ENCODE measurements at places on chromosomes 4 and X.

DNA sequence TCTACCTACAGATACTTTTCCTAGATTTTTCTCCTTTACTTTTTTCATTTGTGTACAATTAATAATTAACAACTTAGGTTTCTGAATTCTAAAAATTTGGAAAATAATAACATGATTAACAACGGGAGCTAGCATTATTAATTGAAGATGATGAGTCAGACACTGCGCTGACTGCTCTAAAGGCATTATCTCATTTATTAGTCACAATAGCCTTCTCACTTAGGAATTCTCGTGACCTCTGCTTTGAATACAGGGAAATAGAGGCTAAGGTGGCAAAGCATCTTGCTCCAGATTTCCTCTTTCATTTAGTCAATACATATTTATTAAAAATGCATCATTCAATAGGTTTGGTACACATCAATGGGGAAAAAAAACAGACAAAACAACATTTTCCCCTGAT is 441.3 kb downstream of the PCDH18 start:
- no peak for DNase-seq

- DNase-seq: no peak
These were observed 95.0 kb downstream of the BANK1 start for GRCh38 chr4:101885574-101885973.

DNA sequence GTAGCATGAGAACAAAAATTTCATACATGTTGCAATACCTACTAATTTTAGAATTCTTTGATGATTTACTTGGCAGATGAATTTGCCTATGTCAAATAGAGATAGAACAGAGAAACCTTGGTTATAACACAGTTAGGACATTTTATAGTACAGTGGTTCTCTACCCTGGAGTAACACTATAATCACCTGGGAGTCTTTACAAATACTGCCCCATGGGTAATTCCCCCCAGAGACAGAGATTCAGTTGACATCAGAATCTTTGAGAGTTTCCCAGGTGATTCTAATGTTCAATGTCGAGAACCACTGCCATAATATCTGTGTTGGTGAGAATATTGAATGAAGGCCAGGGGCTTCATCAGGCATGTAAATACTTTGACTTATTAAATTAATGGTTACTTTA is 401.3 kb upstream of the NDST4 start:
- no peak for DNase-seq

DNA sequence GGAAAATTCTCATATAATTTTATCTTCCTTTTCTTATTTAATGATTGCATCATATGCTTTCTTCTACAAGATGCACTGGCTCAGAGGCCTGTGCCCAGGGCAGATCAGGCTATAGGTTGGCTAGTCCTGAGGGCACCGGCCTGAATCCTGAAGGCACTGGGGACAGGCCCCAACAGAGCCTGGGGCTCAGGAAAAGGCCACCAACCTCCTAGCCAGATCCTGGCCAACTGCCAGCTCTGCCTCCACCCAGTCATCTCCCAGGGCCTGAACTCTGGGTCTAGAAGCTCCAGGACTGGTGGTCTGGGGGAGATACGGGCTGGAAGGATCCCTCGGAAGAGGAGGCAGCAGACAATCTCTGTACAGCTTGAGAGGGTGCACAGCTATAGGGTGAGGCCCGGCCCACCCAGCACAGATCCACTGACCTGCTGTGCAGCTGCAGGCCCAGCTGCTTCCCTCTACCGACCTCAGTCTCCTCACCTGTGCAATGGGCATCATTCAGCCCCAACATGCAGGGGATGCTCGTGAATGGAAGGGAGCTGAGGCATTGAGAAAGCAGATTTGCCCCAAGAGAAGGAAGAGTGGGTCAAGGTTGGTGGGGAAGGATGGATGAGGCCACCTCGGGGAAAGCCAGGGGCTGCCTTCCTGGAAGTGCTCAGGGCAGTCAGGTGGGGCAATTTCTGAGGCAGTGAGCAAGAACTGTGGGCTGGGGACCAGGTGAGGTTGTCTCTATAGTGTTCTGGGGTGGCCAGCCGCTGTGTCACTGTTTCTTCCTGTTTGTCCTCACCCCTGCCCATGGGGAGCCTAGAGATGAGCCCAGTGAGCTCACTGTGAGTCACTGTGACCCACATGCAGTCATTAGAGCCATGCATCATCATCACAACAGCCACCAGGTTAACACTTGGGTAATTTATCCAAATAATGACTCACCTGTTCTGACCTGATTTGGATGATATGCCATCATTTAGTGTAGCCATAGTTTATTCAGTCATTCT is 22.4 kb upstream of the XAGE2 start:
- DNase-seq: no peak

GRCh38 chr4:47235721-47236120 is 204.4 kb downstream of the GABRB1 start:
- DNase-seq: no peak

GRCh38 chrX:54357414-54358377 is at the start of gene WNK3:
Gene WNK3, minus strand, starts transcription at chrX:54358046.
- DNase-seq: no peak

- DNase-seq: no peak
These were observed 138.7 kb upstream of the FAM47C start for GRCh38 chrX:36869457-36869856.

GRCh38 chrX:131565909-131566308 is 22.0 kb downstream of the OR13H1 start:
- no peak for DNase-seq

DNA sequence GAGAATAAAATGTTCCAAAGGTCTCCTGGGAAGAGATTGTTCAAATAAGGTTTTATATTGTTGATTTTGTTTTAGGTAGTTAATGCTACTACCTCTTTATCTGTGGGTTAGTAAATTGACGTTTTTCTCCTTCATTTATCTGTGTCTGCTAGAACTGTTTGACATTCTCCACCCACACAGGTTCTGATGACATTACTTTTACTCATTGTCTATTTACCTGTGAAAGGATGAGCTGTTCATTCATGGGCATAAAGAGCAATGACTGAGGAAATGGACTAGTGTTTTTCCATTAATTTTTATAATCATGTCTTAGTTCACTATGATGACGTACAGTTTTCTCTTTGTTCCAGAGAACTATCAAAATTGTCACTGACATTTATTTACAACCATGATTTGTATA is 75.6 kb downstream of the CPE start:
- no peak for DNase-seq

DNA sequence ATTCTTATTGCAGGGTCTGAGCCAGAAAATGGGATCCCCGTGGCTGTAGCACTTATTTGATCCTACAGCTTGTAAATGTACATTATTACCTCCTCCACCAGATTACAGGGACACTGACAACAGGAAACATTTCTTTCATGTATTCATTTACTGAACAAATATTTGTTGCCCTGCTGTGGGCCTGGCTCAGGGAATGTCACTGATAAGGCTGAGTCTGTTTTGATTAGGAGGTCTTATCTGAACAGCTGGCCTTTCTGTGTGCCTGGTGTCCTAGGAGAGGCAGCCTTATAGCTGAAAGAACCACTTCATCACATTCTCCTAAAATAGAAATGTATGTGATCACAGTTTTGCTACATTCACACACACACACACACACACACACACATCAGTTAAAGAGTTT is 45.5 kb upstream of the PROM1 start:
- no peak for DNase-seq

DNA sequence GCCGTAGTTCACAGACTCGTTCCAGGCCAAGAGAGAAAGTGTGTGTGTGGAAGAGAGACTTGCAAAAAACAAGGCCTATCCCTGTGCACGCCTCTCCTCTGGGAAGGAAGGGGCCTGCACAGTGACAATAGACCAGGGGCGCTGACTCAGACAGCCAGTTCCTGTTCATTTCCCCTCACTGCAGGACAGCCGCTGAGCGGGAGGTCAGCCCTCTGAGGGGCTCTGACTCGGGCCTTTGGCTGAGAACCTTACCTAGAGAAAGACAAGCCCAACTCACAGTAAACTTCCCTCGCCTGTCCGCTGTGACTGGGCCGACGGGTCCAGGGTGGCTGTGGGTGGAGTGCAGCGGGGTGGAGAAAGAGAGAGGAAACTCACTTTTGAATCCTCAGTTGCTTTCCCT is 52.1 kb downstream of the RTL5 start:
- DNase-seq: no peak

GRCh38 chr4:52912608-52913007 is 50.5 kb downstream of the RASL11B start:
- DNase-seq: no peak

DNA sequence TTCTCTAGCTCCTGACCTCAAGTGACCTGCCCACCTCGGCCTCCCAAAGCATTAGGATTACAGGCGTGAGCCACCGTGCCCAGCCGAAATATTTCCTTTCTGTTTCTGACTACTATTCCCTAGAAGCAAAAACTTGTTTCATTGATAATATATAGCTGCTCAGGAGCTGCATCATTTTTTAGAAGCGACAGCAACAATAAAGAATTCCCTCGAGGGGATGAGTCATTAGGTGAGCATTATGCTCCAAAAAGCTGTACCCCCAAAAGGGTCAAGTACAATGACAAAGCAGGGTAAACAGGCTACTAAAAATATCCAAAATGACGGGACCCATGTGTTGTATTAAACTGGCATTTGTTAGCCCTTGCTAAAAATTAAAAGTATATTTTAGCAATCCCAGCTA is 67.0 kb downstream of the RBM47 start:
- DNase-seq: no peak

GRCh38 chrX:109862433-109862832 is 129.4 kb upstream of the ACSL4 start:
- no peak for DNase-seq

- no peak for DNase-seq
These were observed 21.8 kb downstream of the SPRY1 start for GRCh38 chr4:123418351-123418931.

DNA sequence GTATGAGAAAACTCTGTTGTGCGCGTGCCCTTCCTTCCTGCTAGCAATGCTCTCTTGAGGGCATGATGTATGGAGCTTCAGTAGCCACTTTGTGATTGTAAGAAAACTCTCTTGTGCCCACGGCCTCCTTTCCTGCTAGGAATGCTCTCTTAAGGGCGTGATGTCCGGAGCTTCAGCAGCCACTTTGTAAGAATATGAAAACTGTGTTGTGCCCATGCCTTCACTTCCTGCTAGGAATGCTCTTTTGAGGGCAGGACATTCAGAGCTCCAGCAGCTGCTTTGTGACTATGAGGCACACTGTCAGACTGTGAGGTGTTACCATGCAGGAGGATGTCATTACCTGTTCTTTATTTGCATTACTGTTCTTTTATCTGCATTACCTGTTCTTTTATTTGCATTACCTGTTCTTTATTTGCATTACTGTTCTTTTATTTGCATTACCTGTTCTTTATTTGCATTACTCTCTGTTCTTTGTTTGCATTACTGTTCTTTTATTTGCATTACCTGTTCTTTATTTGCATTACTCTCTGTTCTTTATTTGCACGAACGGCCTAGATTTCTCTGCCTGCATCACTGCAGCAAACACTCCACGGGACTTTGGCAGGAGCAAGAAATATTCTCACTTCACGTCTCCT is 166.7 kb downstream of the CRLF2 start:
- DNase-seq: no peak

GRCh38 chrX:132940727-132941327 is 17.6 kb downstream of the HS6ST2 start:
- no peak for DNase-seq

- no peak for DNase-seq
These were observed 142.9 kb downstream of the DCHS2 start for GRCh38 chr4:154348657-154349056.

GRCh38 chr4:74624351-74625151 is 169.8 kb downstream of the BTC start:
- no peak for DNase-seq

- DNase-seq: no peak
These were observed 42.0 kb downstream of the MAOB start for GRCh38 chrX:43840265-43840664.

GRCh38 chrX:13750204-13750603 is 15.7 kb downstream of the OFD1 start:
- DNase-seq: no peak

- DNase-seq: no peak
These were observed 241.4 kb upstream of the EPHA5 start for GRCh38 chr4:65911720-65912119.

GRCh38 chrX:38220415-38221390 is at the start of gene SRPX:
Gene SRPX, minus strand, starts transcription at chrX:38220871. Its CDS starts 79 bp downstream, at chrX:38220792.
- DNase-seq: no peak

DNA sequence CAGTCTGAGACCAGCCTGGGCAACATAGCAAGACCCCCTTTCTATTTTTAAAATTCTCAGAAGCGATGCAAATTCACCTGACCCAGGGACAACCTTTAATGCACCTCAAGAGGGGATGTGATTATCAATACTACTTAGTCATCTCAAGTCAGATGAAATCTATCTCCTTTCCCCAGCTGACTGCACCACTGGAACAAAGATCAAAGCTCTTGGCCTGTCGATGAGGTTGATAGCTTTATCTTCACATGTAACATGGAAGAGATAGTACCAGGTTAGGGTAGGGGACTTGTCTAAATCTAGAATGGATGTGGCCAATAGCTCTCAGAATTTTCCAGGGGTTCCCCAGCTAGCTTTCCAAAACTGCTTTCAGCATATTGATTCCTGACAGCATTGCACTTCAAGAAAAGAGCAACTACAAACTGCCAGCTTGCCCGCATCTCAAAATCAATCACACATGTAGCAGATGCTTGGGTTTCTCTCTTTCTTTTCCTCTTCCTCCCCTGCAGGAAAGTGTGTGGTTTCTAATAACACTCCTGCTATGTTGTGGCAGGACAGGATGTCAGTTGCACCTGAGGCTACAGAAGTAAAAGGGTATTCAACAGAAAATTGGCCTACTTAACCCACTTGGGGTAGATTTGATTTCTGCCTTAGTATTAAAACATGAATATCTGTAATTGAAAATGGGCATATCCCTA is 12.2 kb upstream of the TMEM164 start:
- DNase-seq: no peak

DNA sequence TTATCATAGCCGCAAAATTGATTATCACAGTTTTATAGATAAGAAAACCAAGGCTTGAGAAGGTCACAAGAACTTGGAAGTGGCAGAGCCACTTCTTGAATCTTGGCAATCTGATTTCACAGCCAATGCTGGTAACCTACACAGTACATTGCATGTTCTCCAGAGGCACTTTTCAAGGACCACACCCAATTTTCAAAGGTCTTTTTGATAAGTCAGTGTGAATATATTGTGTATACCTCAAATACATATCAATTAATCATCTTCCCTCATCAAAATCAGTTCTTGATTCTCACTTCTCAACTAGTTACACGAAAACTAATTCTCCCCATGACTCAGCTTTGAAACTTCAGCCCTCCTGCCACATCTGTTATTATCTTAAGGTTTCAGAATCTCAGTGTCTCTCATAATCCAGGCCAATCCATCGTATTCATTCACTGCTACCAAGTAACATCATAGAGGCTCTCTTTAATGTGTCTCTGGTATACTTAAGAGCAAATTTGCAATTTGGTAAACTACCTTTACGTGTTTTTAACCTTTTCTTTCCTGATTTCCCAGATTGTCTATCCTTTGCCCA is 16.8 kb downstream of the CAMK2D start:
- no peak for DNase-seq

GRCh38 chrX:63961964-63962363 is 176.9 kb upstream of the ARHGEF9 start:
- DNase-seq: no peak

GRCh38 chr4:160880180-160880579 is 1283.6 kb downstream of the FSTL5 start:
- no peak for DNase-seq

All from stimulated activated CD8-positive, alpha-beta memory T cell treated with anti-CD3 and anti-CD28 coated beads, Interleukin-7, amount 100 ng/mL, for 1 hour (primary cell).